ENCODE measurements at places on chromosomes 6 and 20. TPM values are rescaled to one million over a fixed set of nuclear protein-coding genes. Genes with fewer than 3 reads are reported as not detected.

SIRPB1 gene
- not detected for total RNA-seq

SEMG1 gene
- not detected for total RNA-seq

ULBP1 gene
- 0.13 TPM for total RNA-seq

SYTL3 gene
- total RNA-seq = 0.41 TPM

NKAIN4 gene
- total RNA-seq = not detected

AIF1 gene
- not detected for total RNA-seq

HDDC2 gene
- total RNA-seq = 63.2 TPM

ZSCAN23 gene
- 1.1 TPM for total RNA-seq

COL11A2 gene
- total RNA-seq = 0.31 TPM

F13A1 gene
- not detected for total RNA-seq

SLC22A7 gene
- total RNA-seq = not detected

OR10C1 gene
- not detected for total RNA-seq

CEP85L gene
- total RNA-seq = 0.13 TPM

ZBTB46 gene
- 3.3 TPM for total RNA-seq

EPB41L1 gene
- 76.8 TPM for total RNA-seq

LGSN gene
- not detected for total RNA-seq

LY6G6F gene
- total RNA-seq = not detected

CENPW gene
- total RNA-seq = 21.0 TPM

Measured in HT-29 (cell line).